ENCODE measurements at places on chromosomes 11 and 22.

GRCh38 chr11:130891326-130891725, 25.0 kb downstream of the SNX19 start:
- H3K27me3 ChIP-seq = no peaks in the 10 kb centered on the region
- no peak overlapping the region for H3K4me3 ChIP-seq
- H3K36me3 ChIP-seq = no peaks in the 10 kb centered on the region
- H3K27ac ChIP-seq = peak overlapping the region; percentile 95

DNA sequence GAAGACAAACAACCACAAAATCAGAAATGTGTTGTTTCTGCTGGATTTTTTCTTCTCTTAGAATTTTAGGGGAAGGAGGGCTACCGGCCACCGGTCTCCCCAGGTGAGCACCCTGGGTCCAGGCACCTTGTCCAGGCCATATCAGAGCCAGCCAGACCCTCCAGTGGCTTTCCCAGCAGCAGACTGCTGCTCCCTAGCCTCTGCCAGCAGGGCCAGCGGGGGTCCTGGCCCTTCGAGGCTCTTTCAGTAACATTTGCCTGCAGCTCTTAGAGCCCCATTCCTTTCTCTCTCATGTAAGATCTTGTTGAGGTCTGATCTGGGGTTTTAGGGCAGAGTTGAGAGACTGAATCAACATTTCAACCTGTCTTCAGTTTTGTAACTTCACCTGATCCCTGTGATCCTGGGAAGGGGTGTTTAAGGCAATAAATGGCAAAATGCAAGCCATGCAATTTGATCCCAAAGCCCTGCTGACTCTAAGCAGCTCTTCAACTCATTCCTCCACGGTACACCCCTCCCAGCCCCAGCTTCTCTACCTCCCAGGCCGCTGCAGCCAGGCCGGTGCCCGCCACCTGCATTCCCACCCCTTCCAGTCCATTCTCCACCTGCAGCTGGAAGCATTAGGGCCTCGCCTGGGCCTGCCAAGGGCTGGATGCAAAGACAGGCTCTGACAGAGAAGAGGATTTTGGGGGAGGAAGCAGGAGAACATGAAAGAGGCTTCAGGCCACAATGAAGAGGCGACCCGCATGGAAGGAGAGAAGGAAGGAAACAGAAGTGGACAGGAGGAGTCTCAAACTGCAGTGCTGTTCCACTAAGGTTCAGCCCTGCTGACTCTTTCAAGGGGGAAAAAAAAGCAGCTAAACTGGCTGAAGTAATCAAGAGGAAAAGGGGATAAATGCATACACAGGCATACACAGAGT, 113.0 kb upstream of the FGF3 start:
- no peak overlapping the region for H3K4me3 ChIP-seq
- no peak overlapping the region for H3K27ac ChIP-seq
- peak; percentile 55 for DNase-seq
- no peaks in the 10 kb centered on the region for H3K27me3 ChIP-seq

- no peaks in the 10 kb centered on the region for H3K36me3 ChIP-seq
- peak overlapping the region; percentile 46 for H3K27ac ChIP-seq
- H3K4me1 ChIP-seq = peaks cover 16% of the 10 kb centered on the region
Measured at GRCh38 chr11:128501632-128502549, 85.5 kb downstream of the ETS1 start.

DNA sequence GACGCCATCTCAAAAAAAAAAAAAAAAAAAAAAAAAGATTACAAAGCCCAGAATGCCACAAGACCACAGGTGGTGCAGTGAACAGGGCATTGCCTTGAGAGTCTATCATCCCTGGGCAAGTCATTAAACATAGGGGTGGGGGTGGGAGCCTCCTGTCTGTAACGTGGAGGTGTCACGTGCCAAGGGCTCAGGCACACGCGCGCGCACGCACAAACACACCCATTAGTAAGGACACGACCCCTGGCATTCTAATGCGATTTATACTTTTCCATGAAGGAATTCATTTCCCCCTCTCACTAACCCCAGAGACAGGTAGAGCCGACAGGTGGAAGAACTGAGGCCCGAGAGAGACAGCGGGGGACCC, 5.8 kb upstream of the GCAT start:
- H3K27me3 ChIP-seq = no peaks in the 10 kb centered on the region
- no peaks in the 10 kb centered on the region for H3K4me1 ChIP-seq
- peak overlapping the region; percentile 34 for H3K4me3 ChIP-seq
- no peaks in the 10 kb centered on the region for H3K36me3 ChIP-seq
- no peak for DNase-seq

DNA sequence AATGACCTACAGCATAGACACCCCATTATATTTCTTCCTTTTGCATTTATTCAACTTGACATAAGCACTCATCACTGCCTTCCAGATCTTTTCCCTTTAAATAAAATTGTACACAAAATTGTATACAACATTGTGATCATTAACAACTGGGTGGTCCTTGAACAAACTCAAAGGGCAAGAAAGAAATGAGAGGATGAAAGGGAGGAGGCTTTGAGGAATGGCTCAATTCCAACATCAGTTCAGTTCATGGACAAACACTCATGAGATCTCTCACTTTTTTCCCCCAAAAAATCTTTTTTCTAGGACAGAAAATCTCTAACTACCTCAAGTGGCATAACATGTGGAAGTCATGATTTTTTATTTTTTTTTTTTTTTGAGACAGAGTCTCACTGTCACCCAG, 113.7 kb downstream of the PLEKHA7 start:
- no peak overlapping the region for H3K4me3 ChIP-seq
- H3K4me1 ChIP-seq = no peaks in the 10 kb centered on the region
- H3K36me3 ChIP-seq = no peaks in the 10 kb centered on the region
- DNase-seq = no peak
- H3K27me3 ChIP-seq = no peaks in the 10 kb centered on the region

DNA sequence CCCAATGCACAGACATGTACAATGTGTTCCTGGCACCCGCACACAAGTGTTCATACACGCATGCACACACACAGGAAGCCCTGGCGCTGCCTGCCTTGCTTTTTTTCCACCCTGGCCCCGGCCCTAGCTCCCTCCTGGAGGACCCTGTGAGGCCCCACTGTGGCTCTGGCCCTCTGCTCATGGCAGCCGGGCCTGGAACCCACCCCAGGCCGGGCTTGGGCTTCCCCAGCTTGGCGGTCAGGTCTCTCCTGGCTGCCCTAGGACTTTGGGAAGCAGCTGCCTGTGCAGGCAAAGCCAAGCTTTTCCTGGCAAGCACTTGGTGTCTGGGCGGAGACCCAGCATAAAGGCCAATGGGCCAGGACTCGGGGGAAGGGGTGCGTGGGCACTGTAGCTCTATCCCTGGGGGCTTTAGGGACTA, 30.5 kb downstream of the CD82 start:
- DNase-seq = peak; percentile 87
- peaks cover 2% of the 10 kb centered on the region for H3K4me1 ChIP-seq
- H3K27ac ChIP-seq = peak overlapping the region; percentile 87
- no peaks in the 10 kb centered on the region for H3K27me3 ChIP-seq
- no peak overlapping the region for H3K4me3 ChIP-seq
- H3K36me3 ChIP-seq = no peaks in the 10 kb centered on the region

DNA sequence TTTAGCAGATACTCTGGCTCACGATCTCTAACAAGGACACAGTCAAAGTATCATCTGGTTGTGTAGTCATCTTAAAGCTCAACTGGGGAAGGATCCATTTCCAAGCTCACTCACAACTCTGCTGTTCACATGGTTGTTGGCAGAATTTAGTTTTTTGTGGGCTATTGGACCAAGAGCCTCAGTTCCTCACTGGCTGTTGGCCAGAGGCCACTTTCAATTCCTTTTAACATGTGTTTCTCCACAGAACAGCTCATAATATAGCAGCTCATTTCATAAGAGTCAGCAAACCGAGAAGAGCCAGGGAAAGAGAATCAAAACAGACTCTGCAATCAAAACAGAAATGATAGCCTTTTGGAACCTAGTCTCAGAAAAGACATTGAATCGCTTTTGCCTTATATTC, 22.6 kb downstream of the IZUMO1R start:
- no peaks in the 10 kb centered on the region for H3K36me3 ChIP-seq
- H3K27me3 ChIP-seq = no peaks in the 10 kb centered on the region
- no peak overlapping the region for H3K27ac ChIP-seq

DNA sequence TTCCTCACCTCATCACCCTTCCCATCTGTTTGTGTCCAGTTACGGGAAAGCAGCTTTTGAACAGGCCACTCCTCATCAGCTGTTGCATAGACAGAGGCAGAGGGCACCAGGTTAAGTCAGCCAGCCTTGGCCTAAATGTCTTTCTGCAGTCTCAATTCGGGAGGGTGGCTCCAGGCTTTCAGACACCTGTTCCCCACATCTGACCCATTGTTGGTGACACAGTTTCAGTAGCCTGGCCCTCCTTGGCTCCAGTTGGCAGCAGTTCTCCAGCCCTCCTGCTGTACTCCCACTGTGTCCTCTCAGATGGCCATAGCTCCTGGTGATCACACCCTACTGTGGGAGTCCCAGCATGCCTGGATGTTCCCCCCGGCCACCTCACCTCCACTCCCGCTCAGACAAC, 70.8 kb upstream of the MYOD1 start:
- H3K27ac ChIP-seq = no peak overlapping the region
- no peaks in the 10 kb centered on the region for H3K36me3 ChIP-seq
- no peaks in the 10 kb centered on the region for H3K27me3 ChIP-seq
- H3K4me3 ChIP-seq = no peak overlapping the region
- no peak for DNase-seq
- no peaks in the 10 kb centered on the region for H3K4me1 ChIP-seq

GRCh38 chr11:132734217-132734616, 798.1 kb downstream of the OPCML start:
- no peak overlapping the region for H3K4me3 ChIP-seq
- H3K27me3 ChIP-seq = no peaks in the 10 kb centered on the region
- no peaks in the 10 kb centered on the region for H3K36me3 ChIP-seq
- H3K4me1 ChIP-seq = no peaks in the 10 kb centered on the region
- no peak overlapping the region for H3K27ac ChIP-seq

- no peak overlapping the region for H3K27ac ChIP-seq
- H3K4me1 ChIP-seq = peaks cover 6% of the 10 kb centered on the region
Measured at GRCh38 chr22:17920145-17920605, 104.2 kb downstream of the MICAL3 start.

- H3K36me3 ChIP-seq = no peaks in the 10 kb centered on the region
- no peak overlapping the region for H3K27ac ChIP-seq
- H3K4me3 ChIP-seq = no peak overlapping the region
- no peak for DNase-seq
- H3K4me1 ChIP-seq = no peaks in the 10 kb centered on the region
- no peaks in the 10 kb centered on the region for H3K27me3 ChIP-seq
Measured at GRCh38 chr22:32746732-32747131, 54.8 kb upstream of the TIMP3 start.

- no peaks in the 10 kb centered on the region for H3K36me3 ChIP-seq
- H3K4me1 ChIP-seq = no peaks in the 10 kb centered on the region
- no peak overlapping the region for H3K4me3 ChIP-seq
- DNase-seq = peak; percentile 64
- H3K27ac ChIP-seq = no peak overlapping the region
Measured at GRCh38 chr11:73969991-73970800, 12.4 kb downstream of the UCP2 start.

GRCh38 chr11:79043726-79044125, 397.1 kb downstream of the TENM4 start:
- H3K36me3 ChIP-seq = no peaks in the 10 kb centered on the region
- H3K4me1 ChIP-seq = no peaks in the 10 kb centered on the region
- no peaks in the 10 kb centered on the region for H3K27me3 ChIP-seq
- DNase-seq = no peak
- H3K4me3 ChIP-seq = no peak overlapping the region
- no peak overlapping the region for H3K27ac ChIP-seq

- no peaks in the 10 kb centered on the region for H3K27me3 ChIP-seq
- H3K4me1 ChIP-seq = no peaks in the 10 kb centered on the region
- H3K36me3 ChIP-seq = peaks cover 2% of the 10 kb centered on the region
- H3K4me3 ChIP-seq = no peak overlapping the region
- no peak overlapping the region for H3K27ac ChIP-seq
Measured at GRCh38 chr11:16812274-16812673, 73.8 kb downstream of the C11orf58 start.

- H3K27ac ChIP-seq = no peak overlapping the region
- H3K4me3 ChIP-seq = no peak overlapping the region
- peaks cover 12% of the 10 kb centered on the region for H3K36me3 ChIP-seq
Measured at GRCh38 chr22:45852826-45853225, 124.1 kb downstream of the WNT7B start.

- H3K4me1 ChIP-seq = peaks cover 4% of the 10 kb centered on the region
- no peak for DNase-seq
- no peaks in the 10 kb centered on the region for H3K36me3 ChIP-seq
- no peak overlapping the region for H3K27ac ChIP-seq
- no peaks in the 10 kb centered on the region for H3K27me3 ChIP-seq
Measured at GRCh38 chr11:35077709-35078469, 61.1 kb upstream of the CD44 start.

DNA sequence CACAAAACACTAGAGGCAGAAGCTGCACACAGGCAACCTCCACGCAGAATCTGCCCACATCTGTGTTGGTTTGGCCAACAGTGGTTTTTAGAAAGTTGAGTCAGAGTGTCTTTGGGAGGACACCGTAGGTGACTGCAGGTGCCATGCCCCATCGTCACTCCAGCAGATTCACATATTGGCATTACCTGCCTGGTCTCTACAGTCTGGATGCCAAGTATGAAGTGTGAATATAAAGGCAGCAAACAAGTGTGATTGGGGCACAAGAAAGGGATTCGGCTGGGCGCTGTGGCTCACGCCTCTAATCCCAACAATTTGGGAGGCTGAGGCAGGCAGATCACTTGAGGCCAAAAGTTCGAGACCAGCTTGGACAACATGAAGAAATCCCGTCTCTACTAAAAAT, 11.0 kb upstream of the FXYD2 start:
- H3K27ac ChIP-seq = no peak overlapping the region
- no peaks in the 10 kb centered on the region for H3K36me3 ChIP-seq
- no peaks in the 10 kb centered on the region for H3K4me1 ChIP-seq

DNA sequence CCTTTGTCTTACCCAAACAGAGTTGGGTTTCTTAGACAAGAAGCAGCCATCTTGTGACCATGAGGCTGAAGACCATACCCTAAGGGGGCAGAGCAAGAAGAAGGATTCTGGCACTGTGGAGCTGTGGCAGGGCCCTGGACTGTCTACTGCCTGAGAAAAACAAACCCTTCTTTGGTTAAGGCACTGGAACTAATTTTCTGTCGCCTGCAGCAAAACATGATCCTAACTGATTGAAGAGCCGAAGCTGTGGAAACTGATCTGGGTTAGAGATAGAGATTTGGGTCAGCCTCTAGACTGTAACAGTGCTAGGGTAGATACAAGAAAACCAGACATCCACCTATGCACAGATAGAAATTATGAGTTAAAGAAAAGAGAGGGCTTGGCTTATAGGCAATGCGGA, 11.3 kb upstream of the ACER3 start:
- no peaks in the 10 kb centered on the region for H3K27me3 ChIP-seq
- no peak overlapping the region for H3K4me3 ChIP-seq
- H3K4me1 ChIP-seq = peaks cover 4% of the 10 kb centered on the region

- H3K36me3 ChIP-seq = no peaks in the 10 kb centered on the region
- H3K27me3 ChIP-seq = no peaks in the 10 kb centered on the region
- H3K4me1 ChIP-seq = no peaks in the 10 kb centered on the region
- no peak for DNase-seq
- no peak overlapping the region for H3K4me3 ChIP-seq
Measured at GRCh38 chr11:73189315-73189714, 28.8 kb upstream of the P2RY2 start.

DNA sequence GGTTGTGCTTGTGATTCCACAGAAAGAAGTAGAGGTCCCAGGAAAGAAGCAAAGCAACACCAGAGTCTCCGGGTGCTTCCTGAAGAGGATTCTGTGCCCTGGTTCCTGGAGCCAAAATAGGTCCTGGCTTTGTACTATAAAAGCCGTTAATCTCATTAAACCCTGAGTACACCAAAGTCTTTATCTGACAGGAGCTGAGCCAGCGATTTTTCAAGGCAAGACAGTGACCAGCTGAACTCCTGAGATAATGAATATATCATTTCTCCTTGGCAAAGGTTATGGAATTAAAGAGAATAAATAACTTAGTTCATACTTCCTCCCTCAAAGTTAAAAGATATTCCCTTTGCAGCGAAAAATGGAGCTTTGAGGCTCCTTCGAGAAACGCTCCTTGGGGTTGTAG, 5.2 kb downstream of the TMEM138 start:
- H3K36me3 ChIP-seq = peaks cover 17% of the 10 kb centered on the region
- peak; percentile 1 for DNase-seq
- no peaks in the 10 kb centered on the region for H3K27me3 ChIP-seq
- no peak overlapping the region for H3K27ac ChIP-seq

Measured in aorta (tissue), 5 donors.